ENCODE measurements at places on chromosomes 11 and 22.

- DNase-seq, result no peak
These were observed 6.4 kb downstream of the GLYATL1 start for GRCh38 chr11:58945663-58946062.

- peak; percentile 67 for DNase-seq
These were observed 83.0 kb downstream of the ABTB2 start for GRCh38 chr11:34274712-34275398.

DNA sequence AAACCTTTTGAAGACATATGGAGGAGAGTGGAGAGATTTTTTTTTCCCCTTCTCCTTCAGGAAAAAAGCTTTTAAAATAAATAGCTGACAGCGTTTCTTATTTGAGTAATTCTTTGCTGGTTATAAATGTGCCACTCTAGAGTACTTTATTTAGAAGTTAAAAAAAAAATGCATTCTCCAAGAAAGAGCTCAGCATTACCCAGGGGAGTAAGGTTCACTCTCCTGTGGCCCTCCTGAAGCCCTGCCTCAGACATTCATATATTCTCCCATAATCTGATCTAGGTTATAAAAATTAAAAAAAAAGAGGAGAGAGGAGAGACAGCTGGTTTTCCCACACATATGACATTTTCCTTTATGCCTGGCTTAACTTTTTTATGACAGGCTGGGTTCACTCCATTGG is 545.2 kb upstream of the CADM1 start:
- DNase-seq, result no peak

DNA sequence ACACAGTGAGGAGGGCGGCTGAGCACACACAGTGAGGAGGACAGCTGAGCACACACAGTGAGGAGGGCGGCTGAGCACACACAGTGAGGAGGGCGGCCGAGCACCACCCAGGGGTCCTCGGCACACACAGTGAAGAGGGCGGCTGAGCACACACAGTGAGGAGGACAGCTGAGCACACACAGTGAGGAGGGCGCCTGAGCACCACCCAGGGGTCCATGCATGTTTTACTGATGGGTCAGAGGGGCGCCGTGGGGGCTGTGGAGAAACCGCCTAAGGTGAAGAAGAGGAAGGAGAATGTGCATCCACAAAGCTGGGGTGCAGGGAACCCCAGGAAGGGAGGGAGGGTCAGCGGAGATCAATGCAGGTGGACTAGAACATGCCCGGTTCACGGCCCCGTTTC is 461.8 kb downstream of the BRD1 start:
- DNase-seq, result no peak

GRCh38 chr11:121236115-121237001 is 56.2 kb upstream of the SC5D start:
- DNase-seq, result no peak

DNA sequence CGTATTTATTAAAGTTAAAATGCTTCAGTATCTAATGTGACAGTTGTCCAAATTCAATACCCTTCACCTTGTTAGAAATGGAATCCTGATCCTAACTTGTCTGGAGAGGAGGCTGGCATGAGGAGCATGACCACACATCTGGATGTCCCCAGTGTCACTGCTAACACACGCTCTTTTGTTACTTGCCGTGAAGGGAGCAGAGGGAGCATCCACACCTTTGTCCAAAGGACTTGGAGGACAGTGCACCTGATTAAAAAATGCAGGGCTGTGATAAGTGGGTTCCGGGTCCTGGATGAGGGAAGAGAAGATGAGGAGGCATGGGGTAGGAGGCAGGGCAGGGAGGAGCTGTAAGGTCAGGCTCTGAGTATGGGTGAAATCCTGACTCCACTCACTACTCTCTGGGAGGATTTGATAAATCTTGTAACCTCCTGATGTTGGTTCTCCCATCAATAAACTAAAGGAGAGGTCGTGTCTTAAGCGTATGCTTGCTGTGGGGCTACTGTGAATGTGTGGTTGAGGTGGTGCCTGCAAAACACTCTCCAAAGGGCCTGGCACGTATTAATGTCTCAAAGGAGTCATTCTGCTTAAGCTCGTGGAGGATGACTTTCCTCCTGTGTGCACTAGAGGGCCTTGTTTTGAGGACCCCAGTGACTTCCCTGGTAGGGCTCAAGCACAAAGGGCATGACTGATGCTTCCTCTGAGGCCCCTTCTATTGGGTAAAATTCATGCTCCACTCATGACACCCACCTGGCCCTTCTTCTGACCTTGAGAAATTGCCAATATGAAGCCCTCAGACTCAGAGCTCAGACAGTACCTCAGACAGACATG is 16.8 kb upstream of the IGLL5 start:
- DNase-seq, result no peak

GRCh38 chr11:100695911-100696310 is 8.8 kb downstream of the ARHGAP42 start:
- DNase-seq, result no peak

DNA sequence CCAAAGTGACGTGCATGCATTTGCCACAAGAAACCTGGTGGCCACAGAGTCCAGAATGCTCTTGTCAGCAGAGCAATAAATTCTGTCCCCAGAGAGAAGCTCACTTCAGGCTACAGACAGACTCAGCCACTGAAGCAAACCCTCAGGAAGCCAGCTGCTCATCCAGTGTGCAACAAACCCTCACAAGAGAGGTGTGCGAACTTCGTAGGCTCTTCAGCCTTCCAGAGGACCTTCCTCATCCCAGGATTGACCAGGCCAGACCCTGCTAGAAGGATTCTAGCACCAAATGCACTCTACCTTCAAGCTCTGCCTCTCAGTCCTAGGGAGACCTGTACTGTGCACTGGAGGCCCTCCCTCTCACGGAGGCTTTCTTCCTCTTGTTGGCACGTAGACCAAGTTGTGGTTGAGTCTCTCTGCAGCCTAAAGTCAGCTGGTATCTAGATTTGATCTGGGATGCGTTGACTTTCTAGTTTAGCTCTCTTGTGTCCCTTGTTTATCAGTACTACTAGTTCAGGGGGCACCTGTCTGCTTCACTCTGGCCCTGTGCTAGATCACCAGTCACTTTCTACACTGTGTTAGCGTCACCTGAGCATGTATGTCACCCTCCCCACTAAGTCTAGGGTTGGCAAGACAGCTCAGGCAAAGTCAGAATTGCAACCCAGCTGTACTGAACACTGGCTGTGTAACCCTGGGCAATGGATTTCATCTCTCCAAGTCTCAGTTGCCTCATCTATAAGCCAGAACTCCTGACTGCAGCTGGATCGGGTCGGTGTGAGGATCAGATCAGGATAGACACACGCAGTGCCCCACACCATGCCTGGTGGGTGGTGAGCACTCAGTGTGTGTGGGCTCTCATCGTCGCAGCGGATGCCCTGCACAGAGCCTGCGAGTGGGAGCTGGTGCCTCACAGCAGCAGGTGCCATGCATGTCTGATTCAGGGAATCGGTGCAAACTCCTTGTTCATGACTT is 22.1 kb upstream of the TMPRSS13 start:
- no peak for DNase-seq

DNA sequence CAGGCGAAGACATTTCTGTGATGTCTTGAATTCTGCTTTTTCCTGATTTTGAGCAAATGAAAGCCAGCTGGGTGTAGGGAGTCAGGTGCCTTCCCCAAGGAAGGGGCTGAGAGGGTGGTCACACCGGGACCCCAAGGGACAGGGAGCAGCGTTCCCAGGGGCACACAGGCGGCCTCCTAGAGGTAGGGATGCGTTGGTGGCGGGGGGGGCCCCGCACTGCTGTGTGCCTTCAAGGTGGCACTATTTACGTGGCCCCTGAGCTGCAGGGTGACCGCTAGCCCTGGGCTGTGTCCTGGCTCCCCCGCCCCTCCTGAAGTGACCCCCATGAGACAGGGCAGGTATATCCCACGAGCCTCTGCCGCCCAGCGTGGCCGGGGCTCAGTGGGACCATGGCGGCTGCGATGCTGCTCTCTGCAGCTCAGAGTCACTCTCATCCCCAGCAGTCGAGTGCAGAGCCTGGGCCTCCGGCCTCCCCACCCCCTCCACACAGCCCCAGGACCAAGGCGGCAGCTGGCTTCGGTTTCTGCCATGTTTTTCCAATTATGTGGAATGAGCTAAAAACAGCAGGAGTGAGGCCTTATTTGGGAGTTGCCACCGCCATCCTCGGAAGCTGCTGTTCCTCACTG is 60.9 kb downstream of the LRP5 start:
- peak; percentile 76 for DNase-seq

DNA sequence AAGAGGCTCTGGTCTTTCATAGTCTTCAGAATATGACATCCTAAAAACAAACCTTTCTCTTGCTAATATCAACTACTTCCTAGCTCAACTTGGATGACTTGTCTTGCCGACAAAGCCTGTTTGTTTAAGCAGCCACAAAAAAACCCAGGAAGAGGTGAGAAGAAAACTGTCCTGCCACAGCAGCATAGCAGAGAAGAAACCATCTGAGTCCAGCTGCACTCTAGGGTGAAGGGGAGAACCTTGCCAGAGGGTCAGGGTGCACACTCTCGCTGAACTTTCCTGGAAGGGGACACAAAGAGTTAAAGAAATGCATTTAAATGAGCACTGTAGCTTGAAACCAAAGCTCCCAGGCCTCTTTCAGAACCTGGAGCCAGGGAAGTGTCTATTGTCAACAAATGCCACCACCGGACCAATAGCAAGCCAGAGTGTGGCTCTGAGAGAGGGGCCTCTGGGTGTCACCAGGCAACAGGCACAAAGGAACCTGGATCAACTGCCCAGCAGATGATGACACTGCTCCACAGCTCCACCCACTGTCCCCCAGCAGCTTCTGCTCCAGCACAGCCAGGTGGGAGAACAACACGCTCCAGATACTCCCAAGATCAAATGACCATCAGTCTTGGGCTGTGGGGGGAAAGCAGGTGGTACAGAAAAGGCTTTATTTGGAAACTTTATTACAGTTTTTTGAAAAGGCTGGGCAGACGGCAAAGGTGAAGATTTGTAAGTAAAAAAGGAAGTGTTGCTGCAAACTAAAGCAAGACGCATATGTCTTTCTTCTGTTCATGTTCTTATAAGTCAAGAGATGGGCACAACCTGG is 105.7 kb downstream of the RASSF10 start:
- no peak for DNase-seq

DNA sequence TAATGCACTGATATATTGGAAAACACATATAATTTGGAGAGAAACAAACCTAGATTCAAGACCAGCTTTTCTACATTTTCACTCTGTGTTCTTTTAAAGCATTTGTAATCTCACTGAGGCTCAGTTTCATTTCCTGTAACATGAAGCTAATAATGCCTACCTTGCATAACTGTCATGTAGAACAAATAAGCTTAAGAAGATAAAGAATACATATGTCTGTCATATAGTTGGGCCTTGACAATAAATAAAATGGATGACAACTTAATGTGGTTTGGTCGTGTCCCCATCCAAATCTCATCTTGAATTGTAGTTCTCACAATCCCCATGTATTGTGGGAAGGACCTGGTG is 35.2 kb upstream of the FIBIN start:
- no peak for DNase-seq

DNA sequence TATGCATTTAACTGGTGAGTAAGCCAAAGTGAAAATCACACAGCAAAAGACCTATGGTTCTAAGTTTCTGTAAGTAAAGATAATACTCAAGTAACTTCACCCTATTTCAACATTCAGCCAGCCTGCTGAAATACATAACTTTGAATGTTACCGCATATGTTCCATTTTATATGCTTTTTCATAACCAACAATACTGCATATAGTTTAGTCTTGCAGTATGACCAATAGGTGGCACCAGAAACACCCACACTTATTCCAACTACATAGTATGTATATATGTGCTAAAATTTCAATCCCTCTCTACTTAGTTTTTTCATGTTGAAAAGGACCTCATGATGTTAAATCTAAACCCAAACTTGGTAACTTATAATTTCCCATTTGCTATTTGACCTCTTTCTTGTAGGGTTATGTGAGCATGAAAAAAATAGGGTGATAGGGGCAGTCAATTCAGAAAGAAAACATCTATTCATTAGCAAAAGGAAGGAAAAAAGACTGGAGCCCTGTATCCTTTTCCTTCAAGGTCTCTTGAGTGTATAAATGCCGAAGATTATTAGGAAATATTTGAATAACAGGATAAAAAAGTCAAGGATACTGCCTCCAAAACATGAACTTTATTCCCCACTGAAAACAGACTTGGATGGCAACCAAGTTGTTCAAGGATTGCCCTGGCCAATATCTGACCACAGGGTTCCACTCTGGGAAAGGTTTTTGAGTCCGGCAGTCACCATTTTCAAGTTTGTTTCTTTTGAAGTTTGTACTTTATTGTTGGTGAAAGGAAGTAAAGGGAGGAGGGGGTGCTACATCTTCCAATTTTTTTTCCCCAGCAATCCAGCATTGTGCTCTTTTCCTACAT is 23.8 kb upstream of the FZD4 start:
- DNase-seq, result no peak
